ENCODE measurements at places on chromosomes 11 and 22.

- no peak for DNase-seq
Measured at GRCh38 chr11:132556316-132556715, 976.0 kb downstream of the OPCML start.

DNA sequence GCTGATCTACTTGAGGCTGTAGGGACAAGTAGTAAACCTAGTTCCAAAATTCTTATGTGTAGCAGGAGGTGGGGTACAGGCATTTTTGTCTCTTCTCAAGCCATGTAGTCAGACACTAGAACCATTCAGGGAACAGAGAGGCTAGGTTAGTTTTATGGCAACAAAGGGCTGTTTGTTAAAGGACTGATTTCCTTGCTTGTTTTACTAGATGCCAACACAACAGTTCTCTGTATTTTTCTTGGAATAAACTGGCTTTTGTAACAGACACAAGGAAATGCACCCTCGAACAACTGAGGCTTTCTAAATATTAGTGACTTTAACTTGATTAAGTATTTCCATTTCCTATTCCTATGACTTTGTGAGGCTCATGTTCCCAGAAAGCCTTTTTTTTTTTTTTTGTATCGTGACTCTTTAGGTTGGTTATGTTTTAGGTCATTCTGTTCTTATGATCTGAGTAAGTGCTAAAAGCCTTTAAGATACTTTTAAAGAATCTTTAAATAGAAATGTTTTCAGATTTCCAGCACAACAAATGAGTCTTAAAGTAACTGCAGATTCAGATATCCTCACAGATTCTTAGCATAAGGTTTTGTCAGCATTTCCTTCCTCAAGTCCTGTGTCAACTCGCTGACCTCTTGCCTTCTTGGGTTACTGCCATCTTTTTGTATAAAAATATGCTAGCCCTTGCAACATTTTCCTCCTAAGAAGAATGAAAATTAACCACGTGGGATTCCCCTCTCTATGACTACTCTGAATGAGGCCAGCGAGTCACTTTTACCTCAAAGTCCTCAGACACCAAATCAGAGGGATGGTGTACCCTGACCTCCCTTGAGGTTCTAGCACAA is 92.5 kb downstream of the CCDC83 start:
- no peak for DNase-seq

DNA sequence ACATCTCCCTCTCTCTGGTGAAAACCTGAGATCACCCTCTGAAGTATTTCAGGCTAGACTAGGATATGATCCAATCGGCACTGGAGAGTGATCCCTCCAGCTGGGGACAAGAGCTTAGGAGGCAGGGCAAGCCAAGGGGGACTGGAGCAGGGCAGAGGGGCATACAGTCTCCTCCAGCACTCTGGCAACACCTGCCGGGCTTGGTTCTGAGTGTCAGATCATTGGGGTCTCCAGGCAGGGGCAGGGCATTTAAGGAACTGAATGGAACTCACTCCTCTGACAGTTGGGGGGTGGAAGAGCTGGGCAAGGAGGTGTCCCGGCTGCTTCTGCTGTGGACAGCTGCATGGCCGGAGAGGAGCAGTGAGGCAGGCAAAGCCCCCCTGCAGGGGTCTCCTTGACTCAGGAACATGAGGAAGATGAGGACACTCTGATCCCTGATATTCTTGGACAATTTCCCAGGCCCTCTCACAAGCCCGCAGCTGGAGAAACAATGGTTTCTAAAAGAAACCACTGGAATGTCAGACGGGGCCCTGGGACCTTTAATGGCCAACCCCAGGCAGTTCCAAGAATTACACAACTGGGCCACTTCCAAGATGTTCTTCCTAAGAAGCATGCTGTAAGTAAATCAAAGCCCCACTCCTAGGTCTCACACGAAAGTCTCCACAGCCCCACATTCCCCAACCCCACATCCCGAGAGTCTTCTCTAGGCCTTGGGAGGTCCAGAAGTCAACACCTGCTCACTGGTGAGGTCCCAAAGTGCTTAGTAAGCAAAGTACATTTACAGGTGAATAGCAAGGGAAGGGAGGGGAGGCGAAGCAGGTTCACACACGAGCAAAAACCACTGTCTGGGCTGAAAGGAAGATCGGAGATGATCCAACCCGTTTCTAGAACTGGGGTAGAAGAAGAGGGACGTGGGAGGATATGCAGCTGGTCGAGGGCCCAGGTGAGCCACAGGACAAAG is 1.2 kb upstream of the CCDC86 start:
- no peak for DNase-seq

- DNase-seq: no peak
Measured at GRCh38 chr11:12285811-12286222, 91.6 kb upstream of the PARVA start.

GRCh38 chr11:73012121-73012863 is 129.8 kb downstream of the FCHSD2 start:
- DNase-seq: no peak

DNA sequence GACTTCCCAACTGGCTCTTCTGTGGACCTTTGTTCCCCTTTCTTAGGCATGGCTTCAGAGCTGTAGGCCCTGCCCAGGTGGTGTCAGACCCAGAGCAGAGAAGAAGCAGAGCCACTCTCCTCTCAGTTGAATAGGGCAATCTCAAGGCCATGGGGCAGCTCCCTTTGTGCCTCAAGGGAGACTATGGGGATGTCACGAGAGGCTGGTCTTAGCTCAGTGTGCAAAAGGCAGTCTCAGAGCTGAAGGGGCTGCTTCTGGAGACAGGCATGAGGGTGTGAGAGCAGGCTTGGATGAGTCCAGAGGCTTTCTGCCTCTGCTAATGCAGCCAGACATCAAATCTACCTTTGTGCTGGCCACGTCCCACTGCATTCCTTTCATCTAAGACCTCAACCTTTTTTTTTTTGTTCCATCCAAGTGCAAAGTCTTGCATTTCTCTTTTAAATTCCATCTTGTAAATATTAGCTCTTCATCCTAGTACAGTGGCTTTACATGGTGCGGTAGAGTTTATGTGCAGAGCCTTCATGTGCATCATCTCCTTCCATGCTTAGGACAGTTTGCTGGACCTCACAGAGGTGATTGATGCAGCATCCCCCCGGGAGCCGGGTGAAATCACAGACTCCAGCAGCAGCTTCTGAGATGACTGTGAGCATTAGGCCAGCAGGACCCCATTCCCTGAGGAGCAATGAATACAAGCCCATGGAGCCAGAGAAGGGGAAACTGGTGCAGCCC is 34.2 kb upstream of the FCHSD2 start:
- no peak for DNase-seq

GRCh38 chr11:126318574-126319373 is 14.9 kb downstream of the DCPS start:
- DNase-seq: no peak

DNA sequence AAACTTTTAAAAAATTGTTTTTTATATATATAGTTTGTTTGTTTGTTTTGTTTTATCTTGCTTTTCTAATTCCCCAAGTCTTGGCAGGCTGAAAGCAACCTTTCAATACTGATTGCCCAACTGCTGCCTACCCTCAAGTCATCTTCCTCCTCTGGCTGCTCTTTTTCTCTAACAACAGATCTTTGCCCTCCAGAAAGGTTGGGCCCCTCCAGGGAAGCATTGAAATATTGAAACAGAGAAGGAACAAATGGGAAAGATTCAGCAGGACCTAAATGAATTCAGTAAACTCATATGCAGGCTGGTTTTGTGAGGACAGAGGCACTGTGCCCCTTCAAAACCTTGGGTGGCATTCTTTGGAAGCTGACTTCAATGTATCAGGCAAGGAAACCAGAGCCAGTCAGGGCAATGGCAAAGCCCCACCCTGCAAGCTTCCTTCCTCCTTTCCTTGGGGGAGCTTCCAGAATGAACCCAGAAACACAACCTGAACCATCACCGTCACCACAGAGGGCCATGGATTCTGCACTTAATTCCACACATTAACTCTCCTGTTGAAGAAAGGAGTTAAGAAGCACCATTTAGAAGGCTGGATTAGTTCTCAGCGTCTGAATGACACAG is 815 bp upstream of the MS4A6A start:
- DNase-seq: no peak

DNA sequence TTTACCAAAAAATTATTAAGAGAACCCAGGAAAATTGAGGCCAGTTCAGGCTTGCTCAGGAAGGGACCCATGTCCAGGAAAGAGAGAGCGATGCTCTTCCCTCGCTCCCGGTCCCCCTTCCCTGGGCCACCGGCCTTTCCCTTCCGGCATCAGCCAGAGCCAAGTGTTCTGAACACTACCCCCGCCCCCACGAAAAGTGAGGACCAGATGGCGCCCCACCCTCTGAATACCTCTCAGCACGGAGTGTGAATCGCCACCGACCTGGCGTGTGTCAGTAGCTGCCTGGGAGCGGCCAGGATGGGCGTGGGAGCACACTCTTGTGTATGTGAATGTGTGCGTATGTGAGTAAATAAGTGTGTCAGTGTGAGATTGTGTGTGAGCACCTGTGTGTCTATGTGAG is 20.2 kb downstream of the RPS6KA4 start:
- DNase-seq: no peak

DNA sequence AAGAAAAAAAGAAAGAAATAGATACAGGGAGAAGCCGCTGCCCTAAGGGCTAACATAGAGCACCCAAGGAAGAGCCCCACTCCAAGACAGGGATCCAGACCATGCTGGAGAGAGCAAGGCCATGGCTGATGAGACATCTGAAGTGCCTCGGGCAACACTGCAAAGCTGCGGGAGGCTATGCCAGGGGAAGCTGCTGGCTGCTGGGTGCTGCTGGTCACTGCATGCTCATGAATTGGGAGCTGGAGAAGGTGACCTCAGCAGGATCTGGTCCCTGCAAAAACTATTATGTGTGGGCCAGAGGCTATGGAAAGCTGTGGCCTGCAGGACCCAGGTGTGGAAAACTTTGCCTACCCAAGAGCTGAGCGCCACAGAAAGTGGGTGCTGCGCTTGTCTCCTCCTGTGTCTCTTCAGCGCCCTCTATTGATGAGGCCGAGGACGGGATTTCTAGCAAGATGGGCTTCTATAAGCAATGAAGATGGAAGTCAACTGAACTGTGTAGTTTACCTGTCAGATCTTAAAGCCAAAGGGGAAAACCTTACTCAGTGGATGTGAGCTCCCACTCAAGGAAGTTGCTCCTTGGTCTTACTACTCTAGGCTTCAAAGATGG is 17.3 kb upstream of the SLC29A2 start:
- DNase-seq: peak; percentile 59

- DNase-seq: no peak
Measured at GRCh38 chr11:624705-625635, at the start of gene CDHR5. Gene CDHR5, minus strand, starts transcription at chr11:624955. Its CDS starts 53 bp downstream, at chr11:624902.

DNA sequence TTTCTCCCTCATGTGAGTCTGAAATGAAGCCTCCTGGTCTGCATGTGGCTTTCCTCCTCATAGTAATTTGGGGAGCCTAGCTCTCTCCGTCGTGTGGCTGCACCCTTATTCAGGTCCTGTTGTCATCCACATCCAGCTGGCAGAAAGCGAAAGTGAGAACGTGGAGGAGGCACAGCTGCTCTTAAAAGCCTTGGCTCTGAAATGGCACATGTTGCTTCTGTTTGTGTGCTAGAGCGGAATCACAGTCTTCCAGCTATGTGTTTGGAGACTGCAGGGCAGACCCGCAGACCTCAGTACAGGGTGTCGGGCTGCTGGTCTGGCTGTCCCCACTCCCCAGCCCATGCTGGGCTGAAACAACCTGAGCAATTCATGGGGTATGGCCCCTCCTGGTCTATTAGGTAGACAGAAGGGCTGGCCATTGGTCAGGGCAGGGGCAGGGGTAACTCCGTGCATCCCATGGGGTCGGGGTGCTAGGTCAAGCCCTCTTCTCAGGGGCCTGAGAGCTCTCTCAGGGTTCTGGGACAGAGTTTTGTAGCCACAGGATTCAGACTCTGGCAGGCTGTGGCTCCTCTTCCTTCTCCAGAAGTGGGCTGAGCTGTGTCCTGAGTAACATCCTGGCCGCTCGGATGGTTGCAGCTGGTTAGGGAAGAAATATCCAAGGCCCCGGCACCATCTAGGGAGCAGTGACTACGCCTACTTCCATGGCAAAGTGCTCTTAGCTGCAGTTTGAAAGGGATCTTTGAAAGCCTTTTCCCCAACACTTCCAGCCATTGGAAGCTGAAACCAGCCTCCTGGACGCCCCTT is 50.6 kb downstream of the C11orf96 start:
- no peak for DNase-seq

All from stimulated activated CD4-positive, alpha-beta T cell treated with anti-CD3 and anti-CD28 coated beads, Interleukin-1b, Interleukin-23, amount 100 ng/mL, for 24 hours (primary cell).